ENCODE measurements at places on chromosomes 1 and 21. TPM values are rescaled to one million over a fixed set of nuclear protein-coding genes. Genes with fewer than 3 reads are reported as not detected.

DNA sequence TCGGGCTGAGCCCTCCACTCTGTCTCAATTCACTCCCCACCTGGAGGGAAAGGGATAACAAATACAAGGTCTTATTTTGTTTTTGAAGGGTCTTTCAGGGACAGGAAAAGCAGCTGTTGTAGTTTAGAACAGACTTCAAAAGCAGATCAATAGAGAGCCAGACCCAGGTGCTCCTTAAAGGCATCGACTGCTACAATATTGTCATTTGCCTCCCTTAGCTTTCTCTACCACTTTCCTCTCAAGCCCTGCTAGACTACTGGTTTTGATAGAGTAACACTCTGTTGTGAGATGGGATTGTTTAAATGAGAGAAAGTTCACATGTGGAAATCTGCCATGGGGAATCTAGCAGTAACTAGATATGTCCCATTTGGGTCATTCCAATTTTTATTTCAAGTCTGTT lies 24.0 kb downstream of the RGS7 start:
- H3K4me3 ChIP-seq = no peak overlapping the region
- H3K27ac ChIP-seq = no peak overlapping the region
- no peak for DNase-seq
- no peaks in the 10 kb centered on the region for H3K27me3 ChIP-seq

- no peaks in the 10 kb centered on the region for H3K27me3 ChIP-seq
- no peak overlapping the region for H3K4me3 ChIP-seq
- no peak for DNase-seq
- no peak overlapping the region for H3K27ac ChIP-seq
- no peaks in the 10 kb centered on the region for H3K4me1 ChIP-seq
Observed at GRCh38 chr1:84800090-84801073, 92.6 kb downstream of the LPAR3 start.

The C4BPA gene
- not detected for total RNA-seq

The PCBP3 gene
- 15.0 TPM for total RNA-seq

Data from aorta (tissue), 5 donors.